ENCODE measurements at places on chromosomes 11 and 22. TPM values are rescaled to one million over a fixed set of nuclear protein-coding genes. Genes with fewer than 3 reads are reported as not detected.

CENPM gene
- 37.6 TPM for total RNA-seq

MPEG1 gene
- total RNA-seq: not detected

DEAF1 gene
- 35.5 TPM for total RNA-seq

GPR83 gene
- 0.06 TPM for total RNA-seq

TCIRG1 gene
- 188 TPM for total RNA-seq

MIAT gene
- total RNA-seq: 0.26 TPM

MRGPRF gene
- total RNA-seq: not detected

DBX1 gene
- not detected for total RNA-seq

MADD gene
- 23.0 TPM for total RNA-seq

KCNJ11 gene
- 0.90 TPM for total RNA-seq

VSIG10L2 gene
- total RNA-seq: not detected

IL17REL gene
- total RNA-seq: 0.06 TPM

CACNA1I gene
- 0.02 TPM for total RNA-seq

RFPL2 gene
- not detected for total RNA-seq

MPPED2 gene
- total RNA-seq: not detected

NXPE4 gene
- total RNA-seq: not detected

MS4A7 gene
- total RNA-seq: not detected

PDGFD gene
- total RNA-seq: 5.7 TPM

ACRV1 gene
- total RNA-seq: not detected

OR2D2 gene
- not detected for total RNA-seq

KRTAP5-1 gene
- total RNA-seq: not detected

PRODH gene
- total RNA-seq: 1.4 TPM

OR8D1 gene
- not detected for total RNA-seq

ELFN2 gene
- total RNA-seq: 9.6 TPM

C11orf65 gene
- total RNA-seq: 0.36 TPM

EXT2 gene
- total RNA-seq: 61.3 TPM

LINC01488 gene
- not detected for total RNA-seq

CDC45 gene
- 26.5 TPM for total RNA-seq

TSKU gene
- total RNA-seq: 98.6 TPM

POU2AF1 gene
- not detected for total RNA-seq

BIK gene
- total RNA-seq: 1.1 TPM

GDPD4 gene
- not detected for total RNA-seq

COPB1 gene
- 131 TPM for total RNA-seq

TRIM34 gene
- 3.5 TPM for total RNA-seq

VSIG2 gene
- not detected for total RNA-seq

OR2AT4 gene
- not detected for total RNA-seq

CYP2D6 gene
- total RNA-seq: 0.40 TPM

WBP2NL gene
- not detected for total RNA-seq

PANX3 gene
- not detected for total RNA-seq

BATF2 gene
- total RNA-seq: 0.98 TPM

MSANTD4 gene
- 7.4 TPM for total RNA-seq

BRSK2 gene
- total RNA-seq: 7.9 TPM

FAM168A gene
- 10.2 TPM for total RNA-seq

FOSL1 gene
- total RNA-seq: 144 TPM

ACTN3 gene
- total RNA-seq: not detected

MUC5AC gene
- 2.7 TPM for total RNA-seq

FBLN1 gene
- 46.6 TPM for total RNA-seq

AGBL2 gene
- total RNA-seq: 1.7 TPM

SHANK2 gene
- 8.5 TPM for total RNA-seq

MRGPRX4 gene
- total RNA-seq: not detected

CNGA4 gene
- not detected for total RNA-seq
